Urothelium cell line (cell line): ENCODE measurements at places on chromosomes 16 and 17.

DNA sequence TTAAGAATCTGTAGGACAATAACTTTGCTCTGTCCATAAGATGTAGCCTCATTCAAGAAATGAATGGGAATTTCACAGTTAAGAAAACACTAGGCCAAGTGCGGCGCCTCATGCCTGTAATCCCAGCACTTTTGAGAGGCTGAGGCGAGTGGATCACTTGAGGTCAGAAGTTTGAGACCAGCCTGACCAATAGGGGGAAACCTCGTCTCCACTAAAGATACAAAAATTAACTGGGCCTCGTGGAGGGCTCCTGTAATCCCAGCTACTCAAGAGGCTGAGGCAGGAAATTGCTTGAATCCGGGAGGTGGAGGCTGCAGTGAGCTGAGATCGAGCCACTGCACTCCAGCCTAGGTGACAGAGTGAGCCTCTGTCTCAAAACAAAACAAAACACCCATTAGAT lies 19.9 kb upstream of the RSL1D1 start:
- DNase-seq: no peak

DNA sequence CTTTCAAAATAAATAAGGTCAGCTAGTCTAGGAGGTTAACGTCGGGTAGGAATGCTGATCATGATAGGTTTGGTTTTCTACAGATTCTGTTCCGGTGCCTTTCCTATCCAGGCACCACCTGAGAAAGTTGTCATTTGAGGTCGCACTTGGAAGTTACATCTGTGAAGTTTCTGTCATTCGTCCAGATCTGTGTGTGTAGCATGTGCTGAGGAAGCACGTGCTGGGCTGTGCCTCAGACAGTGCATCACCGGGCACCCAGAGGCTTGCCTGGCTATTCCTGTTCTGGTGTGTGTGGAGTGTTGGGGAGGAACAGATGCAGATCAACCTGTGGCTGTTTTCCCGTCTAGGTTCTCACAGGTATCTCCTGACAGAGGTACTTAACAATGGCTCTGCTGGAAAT lies 42.6 kb downstream of the DNAJA2 start:
- DNase-seq: no peak

- no peak for DNase-seq
Measured at GRCh38 chr16:90032674-90033331, 13.5 kb upstream of the DBNDD1 start.

DNA sequence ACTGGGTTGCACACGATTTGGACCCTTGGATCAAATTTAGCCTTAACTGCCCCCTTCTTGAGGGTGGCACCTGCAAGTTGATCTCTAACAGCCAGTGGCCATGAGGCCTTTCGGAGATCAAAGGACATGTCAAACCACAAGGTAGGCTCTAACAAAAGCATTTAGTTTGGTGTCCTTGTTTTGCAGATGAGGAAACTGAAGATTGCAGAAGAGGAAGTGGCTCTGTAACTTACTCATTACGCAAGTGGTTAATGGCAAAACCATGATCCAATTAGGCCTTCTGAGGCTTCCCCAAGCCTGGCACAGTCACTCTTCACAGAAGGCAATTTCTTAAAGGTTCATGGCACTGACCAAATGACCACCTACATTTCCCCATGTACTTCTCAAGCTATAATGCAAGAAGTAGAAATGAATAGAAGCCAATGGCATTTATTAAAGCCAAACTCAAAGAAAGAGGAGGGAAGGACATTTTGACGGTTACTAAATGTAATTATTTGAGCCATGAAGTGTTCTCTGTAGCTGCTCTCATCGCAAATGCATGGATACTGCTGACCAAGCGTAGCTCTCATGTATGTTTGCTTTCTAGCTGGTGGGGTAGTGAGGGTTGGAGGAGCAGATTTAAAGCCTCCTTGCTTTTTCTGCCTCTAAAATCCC lies 32.8 kb upstream of the ABCC12 start:
- no peak for DNase-seq

DNA sequence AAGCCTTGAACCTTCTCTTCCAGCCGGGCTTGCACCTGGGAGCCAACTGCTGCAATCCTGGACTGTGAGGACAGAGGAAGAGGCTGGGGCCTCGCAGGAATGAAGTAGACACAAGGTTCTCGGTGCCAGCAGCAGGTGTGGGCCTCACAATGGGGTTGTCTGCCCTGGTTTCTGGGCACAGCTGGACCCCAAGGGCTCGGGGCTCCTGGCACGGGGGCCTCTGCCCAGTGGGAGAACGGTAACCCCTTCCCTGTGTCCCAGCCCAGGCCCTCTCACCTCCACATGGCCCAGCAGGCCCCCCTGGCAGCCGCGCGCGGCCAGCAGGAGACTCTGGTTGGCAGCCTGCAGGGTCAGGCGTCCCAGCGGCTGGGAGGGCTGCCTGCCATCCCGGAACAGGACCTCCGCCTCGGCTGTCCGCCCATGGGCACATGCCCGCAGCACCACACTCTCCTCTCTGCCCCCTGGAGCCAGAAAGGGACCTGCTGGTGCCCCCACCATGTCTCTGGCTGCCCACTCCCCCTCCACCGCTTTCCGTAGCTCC lies 46.9 kb downstream of the RMI2 start:
- DNase-seq: no peak

GRCh38 chr17:79201536-79202227 lies 127.1 kb downstream of the ENGASE start:
- peak; percentile 93 for DNase-seq

- no peak for DNase-seq
Measured at GRCh38 chr16:48276102-48276501, 28.8 kb upstream of the ABCC11 start.

DNA sequence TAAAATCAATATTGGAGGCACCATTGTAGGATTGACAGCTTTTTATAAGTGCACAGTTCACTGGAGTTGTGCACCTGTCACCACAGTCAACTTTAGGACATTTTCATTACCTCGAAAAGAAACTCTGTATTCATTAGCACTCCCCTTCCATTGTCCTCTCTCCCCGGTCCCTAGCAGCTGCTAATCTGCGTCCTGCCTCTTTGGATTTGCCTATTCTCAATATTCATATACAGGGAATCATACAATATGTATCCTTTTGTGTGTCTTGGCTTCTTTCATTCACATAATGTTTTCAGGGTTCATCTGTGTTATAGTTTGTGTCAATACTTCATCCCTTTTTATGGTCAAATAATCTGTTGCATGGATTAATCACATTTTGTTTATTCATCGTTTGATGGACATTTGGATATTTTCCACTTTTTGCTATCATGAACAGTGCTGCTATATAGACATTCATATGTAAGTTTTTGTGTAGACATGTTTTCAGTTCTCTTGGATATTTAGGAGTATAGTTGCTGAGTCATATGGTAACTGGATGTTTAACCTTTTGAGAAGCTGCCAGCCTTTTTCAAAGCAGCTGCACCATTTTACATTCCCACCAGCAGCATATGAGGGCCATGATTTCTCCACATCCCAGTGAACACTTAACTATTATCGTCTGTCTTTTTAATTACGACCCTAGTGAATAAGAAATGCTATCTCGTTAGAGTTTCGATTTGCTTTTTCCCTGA lies 9.8 kb downstream of the DNAJA3 start:
- no peak for DNase-seq

DNA sequence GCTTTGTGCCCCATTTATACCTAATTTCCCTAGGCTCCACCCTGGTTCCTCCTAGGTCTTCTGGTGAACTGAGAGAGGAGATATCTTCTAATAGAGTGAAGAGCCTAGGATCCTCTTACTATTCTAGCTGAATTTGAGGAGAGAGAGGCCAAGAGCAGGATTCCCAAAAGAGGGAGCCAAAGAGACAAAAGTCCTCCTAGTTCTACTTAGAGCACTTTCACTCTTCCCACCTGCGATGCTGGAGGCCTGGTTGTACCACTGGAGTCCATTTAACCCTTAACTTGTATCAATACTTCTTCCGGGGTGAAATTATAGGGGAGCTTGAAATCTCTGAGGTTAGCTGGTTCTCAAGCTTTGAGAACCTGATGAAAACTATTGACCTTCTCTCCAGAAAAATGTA lies 3.4 kb upstream of the SSH2 start:
- peak; percentile 17 for DNase-seq

GRCh38 chr17:17779015-17779611 lies 57.7 kb downstream of the SREBF1 start:
- no peak for DNase-seq

- no peak for DNase-seq
Measured at GRCh38 chr17:3669548-3669947, 936 bp downstream of the EMC6 start.

- DNase-seq: no peak
Measured at GRCh38 chr17:28274591-28275265, 44.3 kb upstream of the TMEM97 start.

DNA sequence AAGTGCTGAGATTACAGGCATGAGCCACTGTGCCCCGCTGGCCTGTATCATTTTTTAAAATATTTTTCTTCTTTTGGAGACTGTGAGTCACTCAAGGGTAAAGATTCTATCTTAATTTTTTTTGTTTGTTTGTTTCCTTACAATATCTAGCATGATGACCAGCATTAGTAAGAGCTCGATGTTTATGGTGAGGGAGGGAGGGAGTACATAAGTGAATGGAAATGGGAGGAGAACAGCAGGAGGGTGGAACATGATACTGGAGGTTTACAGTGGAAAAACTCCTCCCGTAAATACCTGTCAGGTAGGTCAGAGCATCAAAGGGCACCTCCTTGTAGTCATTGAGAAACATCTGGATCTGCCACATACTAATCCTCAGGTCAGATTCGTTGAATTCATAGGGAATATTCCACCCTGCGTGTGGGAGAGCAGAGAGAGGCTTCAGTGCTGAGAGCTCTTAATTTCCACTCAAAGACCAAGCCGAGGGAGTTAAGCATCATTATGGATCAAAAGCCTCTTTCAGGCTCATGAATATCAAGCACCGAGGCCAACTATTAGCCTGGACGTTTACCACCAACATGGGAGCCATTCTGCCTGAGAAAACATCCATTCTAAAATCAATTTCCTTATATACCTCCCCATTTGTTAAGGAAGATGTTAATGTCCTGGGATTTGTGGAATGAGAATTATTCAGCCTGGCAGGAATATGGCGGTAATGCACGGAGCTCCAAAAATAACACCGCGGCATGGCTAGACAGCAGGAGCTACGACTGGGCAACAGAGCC lies 51.8 kb downstream of the LYRM1 start:
- DNase-seq: no peak

GRCh38 chr17:63700528-63701455 lies 867 bp upstream of the LIMD2 start:
- no peak for DNase-seq

DNA sequence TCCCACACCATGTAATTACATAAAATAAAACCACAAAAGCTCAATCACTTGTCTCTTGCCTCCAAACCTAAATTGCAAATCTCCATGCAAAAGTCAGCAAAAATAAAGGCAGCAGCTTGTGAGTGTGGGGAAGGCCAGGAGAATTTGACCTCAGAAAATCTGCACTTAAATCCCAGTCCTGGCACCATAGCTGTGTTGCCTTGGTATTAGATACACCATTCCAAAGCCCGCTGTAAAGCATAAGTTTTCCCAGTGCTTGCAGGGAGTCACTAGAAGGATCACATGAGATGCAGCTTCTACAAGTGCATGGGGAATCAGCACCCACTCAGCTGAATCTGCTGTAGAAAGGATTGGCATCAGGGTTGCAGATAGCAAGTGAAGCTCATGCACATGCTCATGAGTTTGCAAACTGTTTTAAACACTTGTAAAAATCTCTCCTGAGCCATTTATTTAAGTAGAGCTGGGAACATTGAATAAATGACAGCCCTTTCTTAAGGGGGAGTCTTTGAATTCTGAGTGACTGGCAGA lies 495.0 kb upstream of the HSBP1 start:
- DNase-seq: no peak

GRCh38 chr16:85553436-85554113 lies 59.5 kb upstream of the GSE1 start:
- peak; percentile 70 for DNase-seq

GRCh38 chr17:34010534-34010933 lies 244.6 kb upstream of the CCL2 start:
- no peak for DNase-seq

DNA sequence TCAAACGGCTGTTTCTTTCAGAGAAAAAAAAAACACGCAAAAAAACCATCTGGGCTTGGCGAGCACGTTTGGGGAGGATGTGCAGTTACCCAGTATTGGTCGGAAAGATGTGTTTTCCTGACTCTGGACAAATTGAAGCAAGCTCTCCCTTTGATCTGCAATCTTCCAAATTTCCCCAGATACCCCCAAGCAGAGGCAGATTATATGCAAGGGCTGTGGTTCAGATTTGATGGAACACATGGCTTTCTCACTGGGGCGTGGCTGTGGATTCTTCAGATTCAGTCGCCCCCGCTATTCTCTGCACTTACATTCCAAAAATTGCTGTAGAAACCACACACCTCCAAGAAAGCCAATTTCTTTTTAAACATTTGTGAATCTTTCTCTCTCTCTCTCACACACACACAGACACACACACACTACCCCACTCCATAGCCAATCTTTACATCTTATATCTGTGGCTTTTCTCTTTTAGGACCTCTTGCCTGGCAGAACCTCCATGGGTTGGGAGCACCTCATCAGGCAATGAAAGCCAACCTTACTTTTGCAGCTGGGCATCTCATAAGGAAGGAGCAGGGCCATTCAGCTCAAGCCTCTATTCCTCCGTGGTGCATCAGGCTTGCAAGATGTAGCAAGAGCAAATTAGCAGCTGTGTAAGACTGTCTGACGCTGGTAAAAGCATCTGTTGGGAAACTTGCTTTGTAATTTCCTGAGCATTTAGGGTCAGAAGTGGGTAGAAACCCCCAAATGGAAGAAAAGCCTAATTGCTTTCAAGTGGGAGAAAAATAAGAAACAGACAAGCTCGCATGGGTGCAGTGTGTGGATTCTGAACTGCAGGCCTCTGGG lies 103.9 kb upstream of the FAM20A start:
- DNase-seq: peak; percentile 69

GRCh38 chr17:63505341-63505740 lies 17.8 kb upstream of the KCNH6 start:
- DNase-seq: no peak

- no peak for DNase-seq
Measured at GRCh38 chr17:44376779-44377178, 12.7 kb downstream of the ITGA2B start.

DNA sequence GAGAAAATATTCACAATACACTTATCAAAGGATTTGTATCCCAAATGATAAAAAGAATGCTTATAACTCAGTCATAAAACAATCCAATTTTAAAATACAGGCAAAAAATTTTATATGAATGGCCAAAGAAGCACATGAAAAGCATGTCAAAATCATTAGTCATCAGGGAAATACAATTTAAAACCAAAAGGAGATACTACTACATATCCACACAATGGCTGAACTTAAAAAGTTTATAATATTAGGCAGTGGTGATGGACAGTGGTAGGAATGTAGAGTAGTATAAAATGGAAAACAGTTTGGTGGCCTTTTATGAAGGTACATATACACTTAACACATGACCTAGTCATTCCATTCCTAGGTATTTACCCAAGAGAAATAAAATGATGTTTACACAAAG lies 12.2 kb downstream of the CMC2 start:
- no peak for DNase-seq

- DNase-seq: no peak
Measured at GRCh38 chr16:84891149-84891795, 71.5 kb downstream of the CRISPLD2 start.
